ENCODE measurements at places on chromosomes 5 and 9.

- H3K27me3 ChIP-seq, result no peaks in the 10 kb centered on the region
- H3K27ac ChIP-seq, result no peak overlapping the region
- H3K4me1 ChIP-seq, result no peaks in the 10 kb centered on the region
- DNase-seq, result no peak
- H3K4me3 ChIP-seq, result no peak overlapping the region
These were observed 59.1 kb downstream of the DEPDC1B start for GRCh38 chr5:60640901-60641300.

GRCh38 chr5:79235261-79235633, 684 bp upstream of the JMY start:
- peak overlapping the region; percentile 94 for H3K27ac ChIP-seq
- peaks cover 17% of the 10 kb centered on the region for H3K36me3 ChIP-seq
- peak overlapping the region; percentile 87 for H3K4me3 ChIP-seq
- DNase-seq, result no peak

GRCh38 chr5:67341478-67341877, 144.9 kb upstream of the CD180 start:
- DNase-seq, result no peak
- no peak overlapping the region for H3K4me3 ChIP-seq
- H3K36me3 ChIP-seq, result no peaks in the 10 kb centered on the region
- H3K27me3 ChIP-seq, result peaks cover 21% of the 10 kb centered on the region

DNA sequence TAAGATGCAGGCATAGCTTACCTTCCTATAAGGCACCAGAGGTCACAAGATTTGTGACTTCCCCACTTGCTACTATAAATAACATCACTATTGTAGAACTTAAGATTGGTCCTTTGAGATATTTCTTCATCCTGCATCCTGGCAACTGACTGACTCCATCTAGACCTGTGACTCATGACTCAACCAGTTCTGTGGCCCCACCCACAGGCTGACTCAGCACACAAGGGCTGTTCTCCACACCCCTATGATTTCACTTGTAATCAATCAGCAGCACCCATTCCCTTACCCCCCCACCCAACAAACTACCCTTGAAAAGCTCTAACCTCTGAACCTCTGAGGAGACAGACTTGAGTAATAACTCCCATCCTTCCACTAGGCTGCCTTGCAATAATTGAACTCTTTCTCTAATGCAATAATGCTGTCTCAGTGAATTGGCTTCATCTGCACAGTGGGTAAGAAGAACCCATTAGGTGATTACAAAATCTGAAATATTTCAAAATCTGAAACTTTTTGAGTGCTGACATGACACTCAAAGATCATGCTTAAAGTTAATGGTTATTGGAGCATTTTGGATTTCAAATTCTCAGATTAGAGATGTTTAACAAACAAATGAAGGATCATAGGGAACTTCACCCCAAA, 296.7 kb downstream of the ARL15 start:
- peaks cover 6% of the 10 kb centered on the region for H3K36me3 ChIP-seq
- no peak overlapping the region for H3K4me3 ChIP-seq
- H3K27me3 ChIP-seq, result no peaks in the 10 kb centered on the region
- no peak overlapping the region for H3K27ac ChIP-seq
- no peak for DNase-seq

DNA sequence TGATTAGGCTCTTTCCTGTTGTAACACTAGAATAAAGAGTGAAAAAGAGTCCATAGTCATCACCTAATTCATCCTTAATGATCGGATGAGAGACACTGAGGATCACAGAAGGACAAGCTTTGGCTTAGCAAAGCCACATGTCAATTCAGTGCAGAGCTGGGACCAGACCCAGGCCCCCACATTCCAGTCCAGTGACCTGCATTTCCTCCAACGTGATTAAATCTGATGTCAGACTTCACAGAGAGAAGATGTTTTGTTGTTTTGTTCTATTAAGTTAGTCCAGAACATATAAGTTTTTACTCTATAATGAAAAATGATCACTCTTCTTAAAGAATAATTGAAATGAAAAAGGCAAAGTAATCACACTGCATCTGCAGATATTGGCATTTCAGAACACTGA, 377.9 kb upstream of the PAPPA start:
- H3K27me3 ChIP-seq, result no peaks in the 10 kb centered on the region
- H3K4me3 ChIP-seq, result no peak overlapping the region
- H3K27ac ChIP-seq, result no peak overlapping the region
- no peaks in the 10 kb centered on the region for H3K36me3 ChIP-seq

DNA sequence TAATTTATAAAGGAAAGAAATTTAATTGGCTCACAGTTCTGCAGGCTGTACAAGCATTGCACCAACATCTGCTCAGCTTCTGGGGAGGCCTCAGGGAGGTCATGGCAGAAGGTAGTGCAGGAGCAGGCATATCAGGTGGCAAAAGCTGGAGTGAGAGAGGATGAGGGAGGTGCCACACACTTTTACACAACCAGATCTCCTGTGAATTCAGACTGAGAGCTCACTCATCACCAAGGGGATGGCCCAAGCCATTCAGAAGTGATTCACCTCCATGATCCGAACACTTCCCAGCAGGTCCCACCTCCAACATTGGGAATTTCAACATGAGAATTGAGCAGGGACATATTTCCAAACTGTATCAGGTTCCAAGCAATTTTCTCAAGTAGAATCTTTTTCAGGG, 84.7 kb upstream of the BRINP1 start:
- H3K4me3 ChIP-seq, result no peak overlapping the region
- no peaks in the 10 kb centered on the region for H3K4me1 ChIP-seq

- no peak overlapping the region for H3K4me3 ChIP-seq
- H3K36me3 ChIP-seq, result peaks cover 1% of the 10 kb centered on the region
- no peaks in the 10 kb centered on the region for H3K4me1 ChIP-seq
- no peak for DNase-seq
- no peaks in the 10 kb centered on the region for H3K27me3 ChIP-seq
- no peak overlapping the region for H3K27ac ChIP-seq
These were observed 223.7 kb downstream of the FBXO4 start for GRCh38 chr5:42148813-42149212.

- no peaks in the 10 kb centered on the region for H3K36me3 ChIP-seq
- peak overlapping the region; percentile 39 for H3K4me3 ChIP-seq
- peak overlapping the region; percentile 60 for H3K27ac ChIP-seq
- H3K27me3 ChIP-seq, result peaks cover 32% of the 10 kb centered on the region
- no peak for DNase-seq
These were observed 89.5 kb downstream of the ESM1 start for GRCh38 chr5:54895816-54896341.

- H3K36me3 ChIP-seq, result no peaks in the 10 kb centered on the region
- no peak overlapping the region for H3K27ac ChIP-seq
- no peaks in the 10 kb centered on the region for H3K27me3 ChIP-seq
- no peak for DNase-seq
- H3K4me1 ChIP-seq, result no peaks in the 10 kb centered on the region
These were observed 42.4 kb downstream of the ALDH7A1 start for GRCh38 chr5:126552614-126553013.

GRCh38 chr5:54669285-54669684, 151.7 kb downstream of the SNX18 start:
- peaks cover 3% of the 10 kb centered on the region for H3K36me3 ChIP-seq
- peak overlapping the region; percentile 90 for H3K27ac ChIP-seq
- no peaks in the 10 kb centered on the region for H3K27me3 ChIP-seq
- no peak for DNase-seq

GRCh38 chr5:26121338-26121737, 917.0 kb downstream of the CDH9 start:
- no peaks in the 10 kb centered on the region for H3K27me3 ChIP-seq
- H3K27ac ChIP-seq, result no peak overlapping the region
- peaks cover 2% of the 10 kb centered on the region for H3K36me3 ChIP-seq

DNA sequence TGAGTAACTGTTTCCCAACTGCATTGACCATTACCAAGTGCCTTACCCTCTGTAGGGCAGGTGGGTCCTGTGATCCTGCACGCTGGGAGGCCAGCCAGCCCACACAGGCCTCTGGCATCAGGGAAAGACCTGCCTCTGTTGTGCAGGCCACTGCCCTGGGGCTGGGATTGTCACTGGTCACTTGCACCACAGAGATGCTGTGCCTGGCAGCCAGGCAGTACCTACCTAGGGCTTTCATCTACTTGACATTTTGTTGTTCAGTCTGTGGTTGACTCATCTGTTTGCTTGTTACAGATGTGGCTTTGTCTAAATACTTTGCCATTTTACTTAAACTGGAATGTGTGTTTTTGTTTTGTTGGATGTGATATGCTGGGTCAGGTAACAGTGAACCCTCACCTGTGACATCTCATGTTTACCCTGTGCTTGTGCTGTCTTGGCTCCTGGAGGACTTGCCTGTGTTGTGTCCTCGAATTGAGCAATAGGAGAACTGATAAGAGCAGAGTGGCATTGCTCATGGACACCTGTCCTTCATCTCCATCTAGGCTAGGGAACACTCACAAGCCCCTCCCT, 32.8 kb downstream of the SECISBP2 start:
- no peak for DNase-seq
- H3K4me1 ChIP-seq, result peaks cover 34% of the 10 kb centered on the region
- H3K27ac ChIP-seq, result peak overlapping the region; percentile 90
- H3K36me3 ChIP-seq, result peaks cover 74% of the 10 kb centered on the region
- no peaks in the 10 kb centered on the region for H3K27me3 ChIP-seq

DNA sequence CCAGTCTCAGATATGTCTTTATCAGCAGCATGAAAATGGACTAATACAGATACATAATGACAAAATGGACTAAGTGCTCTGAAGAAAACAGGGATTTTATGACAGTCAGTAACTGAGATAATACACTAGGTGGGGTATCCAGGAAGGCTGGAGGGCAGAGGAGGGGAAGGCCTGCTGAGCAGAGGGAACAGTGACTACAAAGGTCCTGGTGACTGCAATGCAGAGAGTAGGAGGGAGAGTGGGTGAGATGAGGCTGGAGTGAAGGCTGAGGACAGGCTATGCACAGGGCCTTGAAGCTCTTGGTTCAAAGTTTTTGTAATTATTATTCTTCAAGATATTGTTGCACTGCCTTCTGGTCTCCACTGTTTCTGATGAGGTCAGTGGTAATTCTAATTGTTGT, 4.9 kb downstream of the ACOT12 start:
- DNase-seq, result no peak
- H3K4me3 ChIP-seq, result no peak overlapping the region

DNA sequence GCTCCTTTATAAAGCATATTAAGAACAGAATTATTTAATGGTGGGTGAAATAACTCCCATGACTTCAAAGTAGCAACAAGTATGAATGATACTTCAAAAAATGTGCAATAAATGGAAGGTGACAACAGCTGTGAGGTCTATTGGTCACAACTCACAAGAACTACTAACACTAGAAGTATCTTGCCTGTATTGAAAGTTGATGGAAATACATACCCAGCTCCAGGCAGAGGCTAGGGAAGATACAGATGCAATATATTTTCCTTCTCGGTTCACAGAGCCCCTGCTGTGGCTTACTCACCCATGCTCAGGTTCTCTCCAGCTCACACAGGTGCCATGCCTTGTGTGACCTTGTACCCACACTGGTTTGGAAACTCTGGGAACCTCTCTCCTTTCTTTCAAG, 133.8 kb downstream of the LIFR start:
- no peaks in the 10 kb centered on the region for H3K4me1 ChIP-seq
- H3K4me3 ChIP-seq, result no peak overlapping the region
- H3K27ac ChIP-seq, result no peak overlapping the region
- H3K36me3 ChIP-seq, result no peaks in the 10 kb centered on the region
- peaks cover 56% of the 10 kb centered on the region for H3K27me3 ChIP-seq

DNA sequence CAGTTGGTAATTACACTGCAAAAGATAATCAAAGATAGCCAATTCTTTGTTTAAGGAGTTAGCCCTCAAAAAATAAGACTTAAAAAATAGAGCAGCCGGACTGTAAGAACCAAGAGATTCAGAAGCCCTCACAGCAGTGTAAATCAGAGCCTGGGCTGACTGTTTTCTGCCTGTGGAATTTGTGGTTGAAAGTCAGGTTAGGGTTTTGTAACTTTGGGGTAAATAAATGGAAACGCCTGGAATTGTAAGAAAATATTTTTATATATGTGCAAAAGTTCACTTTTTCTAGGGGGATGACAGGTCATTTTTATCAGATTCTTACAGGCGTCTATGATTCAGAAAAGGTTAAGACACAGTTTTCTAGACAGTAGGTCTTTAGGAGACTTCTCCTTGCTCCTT, 35.6 kb downstream of the KLHL3 start:
- no peak for DNase-seq
- peaks cover 13% of the 10 kb centered on the region for H3K4me1 ChIP-seq
- no peak overlapping the region for H3K4me3 ChIP-seq
- H3K27me3 ChIP-seq, result no peaks in the 10 kb centered on the region

GRCh38 chr9:97413462-97413861, 1.6 kb downstream of the TDRD7 start:
- H3K27ac ChIP-seq, result peak overlapping the region; percentile 90
- peaks cover 3% of the 10 kb centered on the region for H3K27me3 ChIP-seq
- H3K4me3 ChIP-seq, result peak overlapping the region; percentile 86
- peaks cover 52% of the 10 kb centered on the region for H3K4me1 ChIP-seq
- DNase-seq, result no peak

DNA sequence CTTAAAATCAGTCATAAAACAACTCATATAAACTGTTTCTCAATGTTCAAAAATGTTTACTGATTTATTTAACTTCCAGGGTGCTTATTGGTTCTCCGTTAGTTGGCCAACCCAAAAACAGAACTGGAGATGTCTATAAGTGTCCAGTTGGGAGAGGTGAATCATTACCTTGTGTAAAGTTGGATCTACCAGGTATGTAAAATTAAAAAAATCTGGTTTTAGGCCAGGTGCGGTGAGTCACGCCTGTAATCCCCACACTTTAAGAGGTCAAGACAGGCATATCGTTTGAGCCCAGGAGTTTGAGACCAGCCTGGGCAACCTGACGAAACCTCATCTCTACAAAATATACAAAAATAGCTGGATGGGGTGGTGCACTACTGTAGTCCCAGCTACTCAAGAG, 73.7 kb downstream of the ITGA1 start:
- no peak for DNase-seq
- no peak overlapping the region for H3K27ac ChIP-seq
- no peaks in the 10 kb centered on the region for H3K4me1 ChIP-seq
- H3K36me3 ChIP-seq, result no peaks in the 10 kb centered on the region
- no peak overlapping the region for H3K4me3 ChIP-seq
- H3K27me3 ChIP-seq, result no peaks in the 10 kb centered on the region

- no peak overlapping the region for H3K27ac ChIP-seq
- no peaks in the 10 kb centered on the region for H3K4me1 ChIP-seq
- no peak for DNase-seq
- no peak overlapping the region for H3K4me3 ChIP-seq
- no peaks in the 10 kb centered on the region for H3K36me3 ChIP-seq
These were observed 425.6 kb upstream of the MEF2C start for GRCh38 chr5:89308606-89309040.

- no peak overlapping the region for H3K4me3 ChIP-seq
- DNase-seq, result no peak
- H3K27me3 ChIP-seq, result no peaks in the 10 kb centered on the region
- no peaks in the 10 kb centered on the region for H3K36me3 ChIP-seq
These were observed 91.1 kb upstream of the CD180 start for GRCh38 chr5:67287510-67288268.

Measured in central memory CD8-positive, alpha-beta T cell (primary cell).